ENCODE measurements at places on chromosomes 2 and 18.

DNA sequence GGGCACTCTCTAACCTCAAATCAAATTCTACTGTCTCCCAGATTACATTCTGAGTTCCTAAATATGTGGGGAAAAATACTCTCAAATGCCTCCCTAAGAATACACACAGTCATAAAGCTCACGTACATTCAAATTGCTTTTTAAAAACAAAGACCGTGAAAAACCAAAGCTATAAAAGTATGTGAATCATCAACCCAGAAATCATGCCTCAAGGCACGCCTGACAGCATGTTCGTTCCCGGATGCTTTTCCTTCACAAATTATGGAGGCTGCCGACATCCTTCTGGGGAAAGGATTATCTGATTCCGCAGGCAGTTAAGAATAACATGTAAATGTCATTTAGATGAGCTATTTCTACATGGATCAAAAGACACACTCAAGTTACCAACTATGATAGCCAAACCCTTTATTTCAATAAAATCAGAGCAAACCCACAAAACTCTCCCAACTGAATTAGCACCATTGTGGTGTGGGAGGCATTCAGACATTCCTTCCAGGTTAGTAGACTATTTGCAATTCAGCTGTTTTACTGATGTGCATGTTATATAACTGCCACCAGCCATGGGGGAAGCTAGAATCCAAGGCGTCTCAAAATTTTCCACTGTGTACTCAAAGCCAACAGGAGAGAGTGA lies 398.2 kb upstream of the TRIB2 start:
- no peak for DNase-seq

DNA sequence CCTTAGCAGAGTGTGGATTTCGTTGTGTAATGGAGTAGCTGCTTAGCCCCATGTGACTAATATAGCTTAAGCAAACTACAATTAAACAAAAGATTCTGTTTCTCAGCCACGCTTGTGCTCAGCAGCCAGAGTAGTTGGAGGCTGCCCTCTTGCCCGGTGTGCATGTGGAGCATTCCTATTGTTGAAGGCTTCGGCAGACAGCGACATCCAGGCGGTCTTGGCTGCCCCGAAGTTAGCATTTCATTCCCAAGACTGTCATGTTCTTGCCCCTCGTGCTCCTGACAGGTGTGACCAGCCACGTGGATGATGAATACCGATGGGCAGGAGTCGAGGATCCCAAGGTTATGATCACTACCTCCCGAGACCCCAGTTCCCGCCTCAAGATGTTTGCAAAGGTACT lies 2.4 kb downstream of the IMP4 start:
- no peak for DNase-seq

- no peak for DNase-seq
These were observed 13.3 kb downstream of the RELCH start for GRCh38 chr18:62200121-62200914.

DNA sequence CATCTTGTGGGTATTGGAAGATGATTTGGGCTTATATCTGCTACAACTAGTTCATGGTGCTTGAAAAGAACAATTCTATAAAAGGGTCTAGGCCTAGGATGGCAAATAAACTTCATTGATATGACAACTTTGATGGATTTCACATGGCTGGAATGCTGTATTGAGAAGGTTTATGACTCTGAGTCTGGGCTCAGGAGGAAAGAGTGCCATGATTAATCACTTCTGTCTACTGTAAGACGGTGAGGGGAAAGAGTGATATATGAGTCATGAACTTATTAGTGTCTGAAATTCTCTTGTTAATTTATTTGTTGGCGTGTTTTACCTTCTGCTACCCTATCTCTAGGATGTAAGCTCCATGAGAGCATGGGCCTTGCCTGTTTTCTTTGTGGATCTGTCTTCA lies 17.0 kb upstream of the ADCYAP1 start:
- DNase-seq = no peak

- DNase-seq = no peak
These were observed at the start of gene GTF2A1L for GRCh38 chr2:48617618-48618017. TSS of gene GTF2A1L (plus strand) at chr2:48617856. CDS start at chr2:48617875, 19 bp downstream.

All from CD8-positive, alpha-beta T cell (primary cell).